Hematopoietic multipotent progenitor cell treated with erythropoietin and hydrocortisone succinate and interleukin-3 and kit ligand, for 8 days (in vitro differentiated cells): ENCODE measurements at places on chromosomes 3 and 15.

- no peak for DNase-seq
Observed at GRCh38 chr3:188255190-188255589, 101.2 kb downstream of the LPP start.

GRCh38 chr15:99485153-99485961 is 80.4 kb upstream of the MEF2A start:
- DNase-seq = no peak

DNA sequence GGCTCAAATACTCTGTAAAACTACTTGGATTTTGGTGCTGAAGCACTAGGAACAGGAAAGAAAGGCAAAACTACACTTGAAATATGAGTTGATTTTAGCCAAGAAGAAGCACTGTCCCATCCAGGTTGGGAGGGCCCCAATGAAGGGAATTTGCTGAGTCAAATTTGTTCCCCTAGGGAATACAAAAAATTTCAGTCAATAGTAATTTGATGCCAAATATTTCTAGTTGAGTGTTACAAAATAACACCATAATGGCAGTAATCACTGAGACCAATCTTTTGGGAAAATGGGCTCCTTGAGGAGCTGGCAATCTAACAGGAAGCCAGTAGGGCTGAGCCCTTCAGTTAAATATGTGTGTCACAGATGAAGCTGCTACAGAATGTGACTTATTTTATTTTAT is 896.9 kb downstream of the DIPK2A start:
- DNase-seq = no peak

DNA sequence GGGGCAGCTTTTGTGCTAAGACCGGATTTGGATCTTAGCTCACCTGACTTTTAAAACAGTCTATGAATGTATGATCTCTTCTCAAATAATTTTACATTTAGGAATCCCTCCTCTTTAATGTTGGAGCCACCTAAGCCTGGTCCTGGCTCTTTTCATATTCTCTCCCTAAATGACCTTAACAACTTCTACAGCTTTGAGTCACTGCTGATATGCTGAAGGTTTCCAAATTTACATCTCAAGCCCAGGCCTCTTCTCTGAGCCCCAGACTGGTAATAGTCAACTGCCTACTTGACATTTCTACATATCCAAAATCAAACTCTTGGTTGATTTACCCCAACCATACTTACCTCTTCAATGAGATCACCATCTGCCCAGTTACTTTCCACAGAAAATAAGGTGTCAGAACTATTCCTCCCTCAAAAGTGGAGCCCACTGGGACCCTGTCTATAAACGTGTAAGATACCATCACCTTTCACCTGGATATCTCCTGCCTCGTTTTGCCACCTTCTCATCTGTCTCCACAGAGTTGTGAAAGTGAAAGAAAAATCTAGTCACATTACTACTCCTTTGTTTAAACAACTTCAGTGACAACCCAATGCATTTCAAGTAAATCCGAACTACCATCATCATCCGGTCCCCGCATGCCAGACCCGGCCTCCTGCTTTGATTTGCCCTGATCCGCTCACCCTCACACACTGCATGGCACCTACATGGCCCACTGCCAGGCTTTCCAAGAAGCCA is 48.8 kb downstream of the UBP1 start:
- no peak for DNase-seq

- DNase-seq = no peak
Observed at GRCh38 chr3:39287216-39288164, 7.7 kb upstream of the CX3CR1 start.

- DNase-seq = peak; percentile 79
Observed at GRCh38 chr3:49805897-49806701, 3.0 kb downstream of the INKA1 start.

- no peak for DNase-seq
Observed at GRCh38 chr3:141386611-141387111, 18.4 kb downstream of the ZBTB38 start.

- no peak for DNase-seq
Observed at GRCh38 chr3:65992106-65992505, 46.6 kb downstream of the MAGI1 start.

DNA sequence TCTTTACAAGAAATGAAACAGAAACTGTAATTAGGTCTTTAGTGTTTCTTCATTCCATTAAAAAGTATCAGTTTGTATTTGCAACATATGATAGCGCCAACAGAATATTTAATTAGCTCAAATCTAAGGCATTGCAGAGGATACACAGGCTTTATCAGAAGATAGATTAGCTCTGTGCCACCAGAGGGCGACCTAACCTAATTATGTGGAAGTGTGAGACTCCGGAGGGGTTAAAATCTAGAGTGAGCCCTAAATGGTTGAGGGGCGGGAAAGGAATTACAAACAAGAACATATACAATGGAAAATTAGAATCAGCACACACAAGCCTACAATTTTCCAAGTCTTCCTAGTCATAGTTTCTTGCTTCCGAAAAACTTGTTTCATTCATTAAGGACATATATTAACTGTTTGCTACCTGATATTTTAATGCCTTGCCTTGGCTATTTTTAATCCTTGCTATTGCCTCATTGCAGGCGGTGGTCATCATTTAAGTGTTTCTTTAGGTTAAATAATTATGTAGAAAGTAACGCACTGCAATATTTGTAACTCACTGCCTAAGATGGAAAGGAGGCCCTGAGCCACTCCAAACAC is 18.0 kb upstream of the RYR3 start:
- DNase-seq = peak; percentile 85

- DNase-seq = no peak
Observed at GRCh38 chr15:43242616-43243015, 21.8 kb upstream of the EPB42 start.
